PC-3 (cell line): ENCODE measurements at places on chromosomes 2 and 18. TPM values are rescaled to one million over a fixed set of nuclear protein-coding genes. Genes with fewer than 3 reads are reported as not detected.

- no peak for DNase-seq
These were observed 48.4 kb upstream of the B3GNT7 start for GRCh38 chr2:231347081-231347480.

DNA sequence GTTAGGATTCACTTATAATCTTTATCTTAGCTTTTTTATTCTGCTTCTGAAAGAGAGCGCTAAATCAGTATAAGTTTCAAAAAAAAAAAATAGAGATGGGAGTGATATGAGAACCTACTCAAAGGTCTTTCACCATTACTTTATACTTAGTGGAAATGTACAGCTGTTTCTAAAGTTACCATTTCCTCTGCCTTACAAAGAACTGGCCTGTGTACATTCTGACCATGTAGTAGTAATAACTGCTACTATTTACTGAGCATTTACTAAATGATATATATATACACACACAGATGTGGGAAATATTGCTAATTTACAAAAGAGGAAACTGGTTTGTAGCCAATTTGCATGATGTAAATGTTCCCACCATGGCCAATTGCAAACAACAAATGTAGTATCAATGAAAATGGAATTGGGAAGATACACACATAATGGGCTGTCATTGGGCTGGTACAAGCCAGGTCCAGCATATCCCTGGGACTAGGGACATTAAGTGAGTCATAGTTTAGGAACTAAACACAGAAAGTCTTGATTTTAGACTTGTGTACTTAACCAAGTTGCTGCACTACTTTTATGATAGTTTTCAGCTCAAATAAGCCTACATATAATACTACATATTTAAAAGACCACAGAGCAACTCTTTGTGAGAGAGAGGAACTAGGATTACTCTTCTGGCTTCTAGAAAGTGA lies 67.1 kb downstream of the DYNC1I2 start:
- peak; percentile 30 for DNase-seq

DNA sequence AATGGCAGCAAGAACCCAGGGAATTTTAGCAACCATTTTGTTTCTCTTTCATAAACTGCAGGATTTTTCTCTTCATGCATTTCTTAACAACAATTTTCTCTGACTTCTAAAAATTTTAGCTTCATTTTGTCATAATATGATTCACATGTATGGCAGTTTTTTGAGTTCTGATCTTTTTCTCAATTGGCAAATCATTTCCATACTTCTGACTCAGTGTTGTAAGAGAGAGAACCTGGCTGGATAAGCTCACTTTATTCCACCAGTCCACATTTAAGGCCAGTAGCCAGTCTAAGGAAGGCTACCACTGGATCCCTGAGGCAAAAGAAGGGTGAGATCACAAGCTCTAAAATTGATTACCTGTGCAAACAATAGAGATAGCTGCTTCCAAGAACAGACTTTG lies 42.8 kb upstream of the COL3A1 start:
- no peak for DNase-seq

DNA sequence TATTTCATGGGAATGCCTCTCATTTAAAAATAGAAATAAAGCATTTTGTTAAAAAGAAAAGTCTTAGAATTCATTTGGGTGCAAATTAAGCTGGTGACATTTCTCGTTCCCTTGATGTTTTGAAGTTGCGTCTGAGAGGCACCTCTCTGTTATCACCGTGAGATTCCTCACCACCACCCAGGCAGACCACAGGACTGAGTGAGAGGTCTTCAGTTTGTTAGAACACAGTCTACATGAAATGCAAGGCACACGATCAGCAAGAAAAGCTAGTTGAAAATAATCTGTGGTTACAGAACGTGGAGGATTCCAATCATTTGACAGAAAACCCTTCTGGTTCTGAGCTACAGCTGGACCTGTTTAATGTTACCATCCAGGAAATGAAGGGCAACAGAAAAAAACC lies 116.0 kb downstream of the UXS1 start:
- no peak for DNase-seq

DNA sequence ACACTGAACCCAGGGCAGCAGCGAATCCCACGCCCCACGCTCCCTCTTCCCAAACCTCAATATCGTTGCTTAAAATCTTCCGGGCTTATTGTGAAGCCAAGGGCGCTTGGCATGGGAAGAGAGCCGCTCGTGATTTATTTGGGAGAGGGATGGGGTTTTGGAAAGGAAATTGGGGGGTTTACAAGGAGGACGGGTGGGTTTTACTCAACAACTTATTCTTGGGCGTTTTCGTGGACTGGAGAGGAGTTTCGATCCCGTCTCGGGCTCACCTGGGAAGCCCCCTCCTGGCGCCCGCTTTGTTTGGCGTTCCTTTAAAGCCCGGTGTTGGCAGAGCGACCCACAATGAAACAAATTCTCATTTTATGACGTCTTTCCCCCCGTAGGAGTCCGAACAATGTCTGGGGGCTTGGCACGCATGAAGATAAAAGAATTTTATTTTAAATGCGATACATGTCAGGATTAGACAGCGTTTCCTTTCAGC lies 135.3 kb downstream of the INSIG2 start:
- DNase-seq = no peak

PPP1R7 gene
- 16.6 and 21.4 TPM in 2 replicates for total RNA-seq

SP5 gene
- 0.47 and 4.8 TPM in 2 replicates for total RNA-seq
